ENCODE measurements at places on chromosomes 11 and 22.

DNA sequence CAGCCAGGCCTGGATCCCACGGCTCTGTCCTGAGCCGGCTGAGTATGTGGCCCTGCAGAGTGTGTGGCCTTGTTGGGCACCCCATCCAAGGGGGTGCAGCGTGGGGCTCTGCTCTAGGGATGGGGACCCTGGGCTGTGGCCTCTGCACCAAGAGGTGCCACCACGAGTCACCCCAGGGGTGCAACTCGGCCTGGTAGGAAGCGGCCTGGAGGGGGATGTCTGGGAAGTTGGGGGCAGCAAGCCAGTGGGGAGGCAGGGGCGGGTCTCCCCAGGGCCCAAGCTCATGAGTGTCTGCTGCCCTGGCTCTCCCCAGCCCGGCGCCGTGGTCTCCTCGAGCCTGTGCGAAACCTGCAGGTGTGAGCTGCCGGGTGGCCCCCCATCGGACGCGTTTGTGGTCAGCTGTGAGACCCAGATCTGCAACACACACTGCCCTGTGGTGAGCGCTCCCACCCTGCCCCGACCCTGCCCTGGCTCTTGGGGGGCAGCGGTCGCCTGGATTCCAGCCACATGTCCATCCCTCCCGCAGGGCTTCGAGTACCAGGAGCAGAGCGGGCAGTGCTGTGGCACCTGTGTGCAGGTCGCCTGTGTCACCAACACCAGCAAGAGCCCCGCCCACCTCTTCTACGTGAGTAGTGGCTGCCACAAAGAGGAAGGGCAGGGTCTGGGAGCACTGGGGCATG, 24.2 kb upstream of the MUC5B start:
- DNase-seq = no peak

- peak; percentile 52 for DNase-seq
These were observed 475 bp downstream of the MAPK12 start for GRCh38 chr22:50260801-50261614.

DNA sequence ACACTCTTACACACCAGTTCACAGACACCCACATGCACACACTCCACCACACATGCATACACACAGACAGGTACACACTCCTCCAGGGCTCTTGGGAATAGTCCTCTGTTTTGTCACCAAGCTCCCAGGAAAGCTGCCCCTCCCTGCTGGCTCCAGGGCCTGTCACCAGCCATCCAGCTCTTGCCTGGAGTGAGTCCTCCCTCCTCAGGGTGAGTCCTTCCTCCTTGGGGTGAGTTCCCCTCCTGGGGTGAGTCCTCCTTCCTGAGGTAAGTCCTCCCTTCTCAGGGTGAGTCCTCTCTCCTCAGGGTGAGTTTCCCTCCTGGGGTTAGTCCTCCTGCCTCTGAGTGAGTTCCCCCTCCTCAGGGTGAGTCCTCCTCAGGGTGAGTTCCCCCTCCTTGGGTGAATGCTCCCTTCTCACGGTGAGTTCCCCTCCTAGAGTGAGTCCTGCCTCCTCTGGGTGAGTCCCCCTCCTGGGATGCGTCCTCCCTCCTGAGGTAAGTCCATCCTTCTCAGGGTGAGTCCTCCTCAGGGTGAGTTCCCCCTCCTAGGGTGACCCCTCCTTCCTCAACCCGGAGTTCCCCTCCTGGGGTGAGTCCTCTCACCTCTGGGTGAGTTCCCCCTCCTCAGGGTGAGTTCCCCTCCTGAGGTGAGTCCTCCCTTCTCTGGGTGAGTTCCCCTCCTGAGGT, 100.6 kb upstream of the FGF3 start:
- no peak for DNase-seq

- peak; percentile 48 for DNase-seq
These were observed 3.2 kb upstream of the CSDC2 start for GRCh38 chr22:41557401-41558240.

- DNase-seq = no peak
These were observed 6.2 kb upstream of the SEC14L6 start for GRCh38 chr22:30552719-30553118.

Measured in hindlimb muscle (tissue), 1 donor.